ENCODE measurements at places on chromosomes 11 and 22.

- no peak for DNase-seq
These were observed 35.8 kb downstream of the DUSP8 start for GRCh38 chr11:1536065-1536843.

GRCh38 chr11:18203723-18204122, 31.1 kb downstream of the MRGPRX4 start:
- no peak for DNase-seq

DNA sequence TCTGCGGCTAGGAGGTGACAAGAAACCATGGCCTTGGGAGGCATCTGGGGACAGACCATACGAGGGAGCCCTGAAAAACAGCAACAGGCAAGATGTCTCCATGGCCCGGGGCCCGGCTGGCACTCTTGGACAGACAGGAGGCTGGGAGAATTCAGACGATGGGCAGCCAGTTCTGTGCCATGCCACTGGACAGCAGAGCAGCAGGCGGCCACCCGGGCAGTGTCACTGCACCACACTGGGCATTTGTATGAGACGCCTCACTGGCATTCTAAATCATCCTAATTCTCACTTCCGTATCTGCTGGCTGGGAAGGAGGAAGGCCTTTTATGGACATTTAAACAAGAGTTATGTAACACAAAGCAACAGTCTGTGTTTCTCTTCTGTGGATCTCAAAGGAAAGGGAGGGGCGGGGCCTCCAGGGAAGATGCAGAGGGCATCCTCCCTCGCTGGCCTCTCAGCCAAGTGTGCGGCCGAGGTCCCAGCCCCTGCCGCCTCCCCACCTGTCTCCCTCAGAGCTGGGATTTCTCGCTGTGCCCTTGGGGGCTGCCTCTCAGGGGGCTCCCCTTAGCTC, 350.3 kb downstream of the SHANK2 start:
- DNase-seq = peak; percentile 33

DNA sequence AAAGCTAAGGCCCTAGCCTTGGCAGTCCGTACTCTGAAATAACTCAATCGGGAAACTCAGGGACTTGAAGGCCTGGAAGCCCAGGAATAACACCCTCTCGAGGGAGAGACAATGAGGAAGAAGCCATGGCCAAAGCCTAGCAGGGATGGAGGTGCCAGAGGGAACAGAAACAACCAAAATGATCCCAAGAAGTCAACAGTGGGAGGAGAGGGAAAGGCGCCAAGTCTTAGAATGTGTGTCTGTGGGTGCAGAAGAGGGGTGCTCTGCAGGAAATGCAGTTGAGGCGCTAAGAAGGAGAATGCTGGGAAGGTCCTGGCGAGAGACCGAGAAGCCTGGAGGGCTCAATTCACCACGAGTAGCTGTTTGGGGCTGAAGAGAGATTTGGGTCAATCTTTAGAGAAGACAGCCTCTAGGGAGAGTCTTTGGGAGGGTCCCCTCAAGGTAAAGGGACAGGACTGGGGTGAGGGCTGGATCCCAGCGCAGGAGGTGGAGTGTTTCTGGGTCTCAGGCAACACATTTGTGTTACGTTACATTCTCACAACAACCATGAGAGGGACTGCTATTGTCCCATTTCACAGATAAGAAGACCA, 760 bp upstream of the MAPK8IP1 start:
- no peak for DNase-seq

GRCh38 chr22:41367680-41368542, 13.8 kb upstream of the TEF start:
- DNase-seq = peak; percentile 25

- DNase-seq = no peak
These were observed 37.1 kb downstream of the RPL27A start for GRCh38 chr11:8719721-8720120.

GRCh38 chr11:31671681-31672080, 139.4 kb downstream of the PAX6 start:
- DNase-seq = no peak

- no peak for DNase-seq
These were observed 81.3 kb downstream of the ZBTB16 start for GRCh38 chr11:114140826-114141225.

DNA sequence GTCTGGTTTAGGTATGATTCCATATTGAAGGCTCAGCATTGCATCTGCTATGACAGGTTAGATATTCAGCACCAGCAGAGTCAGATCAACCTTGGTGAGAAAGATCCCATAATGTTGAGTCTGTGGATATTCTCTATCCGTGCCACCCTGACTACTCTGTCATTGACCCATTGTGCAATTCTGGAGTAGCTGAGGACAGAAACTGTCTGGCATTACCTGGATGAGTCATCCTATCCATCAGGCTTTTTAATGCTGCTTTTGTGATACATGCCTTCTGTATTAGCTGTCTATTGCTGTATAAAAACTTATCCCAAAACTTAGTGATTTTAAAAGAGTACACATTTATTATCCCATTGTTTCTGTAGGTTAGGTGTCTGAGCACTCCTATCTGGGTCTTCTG, 189.1 kb upstream of the FAT3 start:
- DNase-seq = no peak

GRCh38 chr11:116261606-116262005, 511.2 kb downstream of the BUD13 start:
- no peak for DNase-seq

DNA sequence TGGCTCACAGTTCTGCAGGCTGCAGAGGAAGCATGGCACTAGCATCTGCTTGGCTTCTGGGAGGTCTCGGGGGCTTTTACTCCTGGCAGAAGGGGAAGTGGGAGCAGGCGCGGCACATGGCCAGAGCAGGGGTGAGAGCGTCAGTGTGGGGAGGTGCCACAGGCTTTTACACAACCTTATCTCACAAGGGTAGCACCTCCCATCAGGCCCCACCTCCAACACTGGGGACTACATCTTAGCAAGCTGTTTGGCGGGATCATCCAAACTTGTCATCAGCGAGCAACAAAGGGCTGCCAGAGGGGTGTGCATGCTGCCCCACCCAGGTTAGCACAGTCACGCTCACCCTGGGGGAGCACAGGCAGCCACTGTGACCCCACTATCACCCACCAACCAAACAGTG, 18.9 kb upstream of the YPEL1 start:
- DNase-seq = no peak

DNA sequence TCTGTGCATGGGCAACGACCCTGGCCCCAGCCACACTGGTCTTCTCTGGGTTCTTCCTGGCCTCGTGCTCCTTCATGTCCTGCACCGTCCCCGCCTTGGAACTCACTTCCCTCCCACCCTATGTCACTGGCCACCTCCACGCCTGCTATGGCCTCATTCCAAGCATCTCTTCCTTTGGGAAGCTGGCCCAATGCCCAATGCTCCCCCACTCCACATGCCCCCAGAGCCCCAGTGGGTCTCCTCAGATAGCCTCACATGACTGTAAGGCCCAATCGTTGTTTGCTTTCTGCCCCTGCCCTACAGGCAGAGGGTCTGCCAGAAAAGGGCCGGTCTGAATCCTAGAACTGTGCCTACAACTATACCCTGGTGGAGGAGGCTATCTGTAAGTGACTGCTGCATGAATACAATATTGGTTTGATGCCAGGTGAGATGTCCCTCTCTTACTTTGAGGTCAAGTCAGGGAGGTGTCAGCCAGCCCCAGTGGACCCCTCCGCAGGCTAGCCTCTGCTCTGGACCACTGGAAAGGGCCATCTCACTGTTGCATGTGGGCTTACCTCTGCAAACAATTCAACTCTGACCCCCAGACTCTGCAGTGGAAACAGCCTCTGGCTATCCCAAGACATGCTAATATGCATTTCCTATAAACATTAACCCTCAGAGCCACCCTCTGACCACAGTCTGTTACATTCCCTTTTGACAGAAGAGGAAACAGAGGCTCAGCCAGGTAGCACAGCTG, 2.1 kb upstream of the GNAZ start:
- no peak for DNase-seq

- DNase-seq = no peak
These were observed 30.2 kb upstream of the APOA1 start for GRCh38 chr11:116867619-116868018.

DNA sequence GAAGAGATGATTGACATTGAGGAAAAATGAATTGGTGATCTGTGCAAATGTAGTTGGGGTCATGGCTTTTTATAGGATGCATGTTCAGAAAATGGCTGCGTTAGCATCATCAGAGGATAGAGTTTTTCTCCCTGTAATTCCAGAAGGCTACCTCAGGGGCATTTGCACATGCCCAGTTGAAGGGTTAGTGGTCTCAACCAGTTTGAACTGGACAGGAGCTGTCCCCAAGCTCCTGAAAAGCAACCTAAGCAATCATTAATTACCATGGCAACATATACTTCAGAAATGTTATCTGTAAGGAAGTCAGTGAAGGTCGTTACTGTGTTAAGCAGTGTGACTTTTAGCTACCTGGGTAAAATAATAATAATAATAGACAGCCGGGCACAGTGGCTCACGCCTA, 29.3 kb downstream of the TUG1 start:
- DNase-seq = no peak

DNA sequence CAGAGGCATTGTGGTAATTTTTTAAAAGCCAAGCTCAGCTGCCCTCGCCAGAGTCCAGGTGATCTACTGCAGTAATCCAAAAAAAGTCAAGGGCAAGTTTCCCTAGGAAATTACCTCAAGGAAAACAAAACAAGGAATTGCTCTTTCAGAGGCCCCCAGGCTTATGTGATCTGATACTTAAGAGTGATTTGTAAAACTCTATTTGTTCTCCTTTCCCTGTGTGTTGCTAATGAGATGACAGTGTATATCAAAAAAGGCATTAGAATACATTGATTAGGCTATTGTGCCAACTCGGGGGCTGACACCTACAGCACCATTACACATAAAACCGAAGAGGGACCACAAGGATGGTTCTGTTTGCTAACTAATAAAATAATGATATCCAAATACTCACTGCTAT, 44.5 kb upstream of the CHRM4 start:
- no peak for DNase-seq

GRCh38 chr11:117510646-117511045, 183.0 kb downstream of the CEP164 start:
- no peak for DNase-seq

- no peak for DNase-seq
These were observed 291.4 kb downstream of the JRKL start for GRCh38 chr11:96681019-96681716.

GRCh38 chr22:37905534-37906363, at the start of gene MICALL1:
Gene MICALL1, plus strand, starts transcription at chr22:37906297. Its CDS starts 126 bp downstream, at chr22:37906423.
- peak; percentile 4 for DNase-seq

- no peak for DNase-seq
These were observed 77.9 kb upstream of the WNT11 start for GRCh38 chr11:76284161-76284560.

GRCh38 chr11:61278001-61278470, 17.1 kb downstream of the VWCE start:
- no peak for DNase-seq

GRCh38 chr22:48565901-48566501, 1261.7 kb downstream of the BRD1 start:
- DNase-seq = no peak

GRCh38 chr11:119573858-119574257, 150.9 kb upstream of the THY1 start:
- no peak for DNase-seq

DNA sequence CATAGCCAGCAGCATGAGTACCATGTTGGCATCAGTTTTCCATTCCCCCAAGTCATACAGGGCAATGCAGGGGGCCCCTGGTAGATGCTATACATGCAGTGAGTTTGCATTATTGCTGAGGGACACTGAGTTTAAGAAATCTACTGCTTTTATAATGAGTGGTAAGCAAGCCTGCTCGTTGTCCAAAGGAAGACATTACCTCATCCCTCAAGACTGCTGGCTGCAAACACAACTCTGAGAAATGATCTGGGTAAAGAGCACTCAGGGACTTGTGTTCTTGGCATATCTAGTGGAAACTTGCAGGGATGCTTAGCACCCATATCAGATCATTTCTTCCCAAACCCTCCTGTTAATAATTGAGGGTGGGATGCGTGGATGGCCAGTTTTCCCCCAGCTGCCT, 77.9 kb downstream of the CWC15 start:
- no peak for DNase-seq

GRCh38 chr11:77058900-77059299, 7.9 kb upstream of the CAPN5 start:
- no peak for DNase-seq

DNA sequence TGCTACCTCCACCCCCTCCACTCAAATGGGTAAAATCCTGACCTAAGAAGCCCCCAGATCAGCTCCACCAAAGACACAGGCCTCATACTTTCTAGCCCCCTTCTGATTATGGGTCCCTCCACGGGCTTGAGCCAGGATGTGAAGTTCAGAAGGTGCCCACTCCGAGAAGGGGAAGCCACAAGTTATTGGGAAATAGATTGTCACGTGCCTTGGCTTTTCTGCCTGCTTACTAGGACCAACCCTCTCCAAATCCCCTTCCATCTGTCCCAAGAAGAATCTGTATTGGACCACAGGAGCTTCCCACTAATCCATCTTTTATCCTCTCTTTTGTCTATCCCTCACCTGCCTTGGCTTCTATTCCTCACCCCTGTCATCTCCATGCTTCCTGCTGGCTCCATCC, 3.0 kb upstream of the NRGN start:
- no peak for DNase-seq

DNA sequence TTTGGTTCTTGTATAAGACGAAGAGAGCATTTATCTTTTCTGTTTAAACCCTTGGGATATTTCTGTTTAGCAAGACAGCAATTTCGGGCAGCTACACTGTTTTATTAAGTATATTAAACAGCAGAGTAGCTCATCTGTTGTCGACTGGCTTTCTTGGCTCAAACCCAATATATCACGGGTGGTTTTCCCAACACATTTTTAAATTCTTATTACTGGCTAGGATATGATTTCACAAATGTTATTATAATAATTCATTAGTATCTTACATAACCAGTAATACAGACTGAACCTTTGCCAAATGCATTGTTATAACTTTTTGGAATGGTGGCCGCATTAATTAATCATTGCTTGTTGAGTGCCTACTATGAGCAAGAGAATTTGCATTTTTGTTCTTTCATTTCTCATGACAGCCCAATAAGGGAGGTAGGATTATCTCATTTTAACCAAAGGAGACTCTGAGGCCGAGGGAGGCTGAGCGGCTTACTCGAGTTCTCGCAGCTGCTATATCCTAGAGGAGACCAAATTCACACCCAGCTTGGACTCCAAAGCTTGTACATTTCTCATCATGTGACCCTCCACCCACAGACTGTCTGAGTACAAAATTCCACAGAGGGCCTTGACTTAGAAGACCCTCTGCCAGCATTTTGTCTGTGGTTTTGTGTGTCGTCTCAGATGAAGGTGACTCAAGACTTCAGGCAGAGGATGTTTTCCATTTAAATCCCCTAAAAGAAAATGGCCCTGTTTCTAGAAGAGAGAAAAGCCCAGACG, 304.9 kb downstream of the NTM start:
- DNase-seq = no peak

DNA sequence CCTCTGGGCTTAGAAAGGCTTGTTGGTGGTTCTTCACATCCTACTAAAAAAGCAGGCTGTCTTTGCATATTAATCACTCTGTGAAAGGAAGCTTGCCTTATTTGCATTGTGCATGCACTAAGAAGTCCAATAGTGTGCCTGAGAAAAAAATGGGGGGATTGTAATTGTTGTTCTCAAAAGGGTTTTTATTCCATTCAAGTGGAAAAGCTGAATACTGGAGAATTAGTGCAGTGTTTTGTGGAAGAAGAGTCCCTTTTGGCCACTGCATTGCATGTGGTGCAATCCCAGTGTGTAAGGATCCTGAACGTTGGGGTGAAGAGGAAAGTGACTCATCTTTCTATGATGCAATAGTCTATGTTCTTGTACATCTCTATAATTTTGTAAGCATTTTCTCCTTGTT, 16.5 kb downstream of the NCAM1 start:
- no peak for DNase-seq

GRCh38 chr22:37088108-37088605, 21.4 kb downstream of the TMPRSS6 start:
- no peak for DNase-seq

Data from DMS153 (cell line).